ENCODE measurements at places on chromosomes 6 and 20.
A peak's percentile ranks its signal among the peaks of the same experiment; 100 is the strongest.

- DNase-seq, result peak; percentile 82
Observed at GRCh38 chr6:25014791-25015560, 79.2 kb upstream of the RIPOR2 start.

DNA sequence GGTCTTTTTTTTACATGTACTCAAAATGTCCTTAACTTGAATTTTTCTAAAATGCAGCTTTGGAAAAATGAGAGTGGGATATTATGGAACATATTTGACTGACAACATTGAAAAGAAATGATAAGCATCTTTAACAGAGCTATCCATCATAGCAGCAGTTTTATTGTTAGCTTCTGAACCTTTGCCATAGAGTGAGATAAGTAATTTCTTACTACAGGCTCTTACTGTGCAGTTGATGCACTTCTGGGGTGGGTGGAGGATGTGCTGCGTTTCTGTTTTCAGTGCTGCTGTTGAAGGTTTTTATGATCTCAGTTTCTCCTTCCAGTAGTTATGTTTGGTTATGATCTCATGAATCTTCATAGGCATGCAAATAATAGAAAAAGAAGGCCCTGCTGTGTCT lies 267.0 kb downstream of the TMEM242 start:
- DNase-seq, result no peak

GRCh38 chr6:148413321-148414091 lies 70.9 kb downstream of the SASH1 start:
- DNase-seq, result no peak

DNA sequence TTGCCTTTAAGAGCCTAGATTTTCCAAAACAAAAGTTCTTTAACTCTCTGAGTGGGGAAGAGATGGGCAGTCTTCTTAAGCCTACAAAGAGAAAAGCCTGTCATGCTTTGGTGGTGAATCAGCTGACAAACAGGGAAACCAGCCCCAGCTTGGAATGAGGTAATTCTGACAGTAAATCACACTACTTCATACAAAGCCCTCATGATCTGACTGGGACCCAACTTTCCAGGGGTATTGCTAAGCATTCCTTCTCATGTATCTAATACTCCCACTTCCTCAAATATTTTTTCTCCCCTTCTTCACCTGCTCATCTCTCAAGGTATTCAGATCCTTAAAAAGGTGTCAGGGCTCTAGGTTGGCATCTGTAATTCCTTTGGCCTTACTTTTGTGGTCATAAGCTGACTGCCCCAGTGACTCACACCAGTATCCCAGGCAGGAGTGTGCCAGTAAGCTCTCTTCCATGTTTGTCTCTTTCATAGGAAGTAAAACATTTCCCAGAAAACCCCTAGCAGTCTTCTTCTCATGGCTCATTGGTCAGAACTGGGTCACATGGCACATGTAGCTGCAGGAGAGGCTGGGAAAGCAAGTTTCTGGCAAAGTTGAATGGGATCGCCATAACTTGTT lies 15.0 kb upstream of the TBC1D22B start:
- no peak for DNase-seq

GRCh38 chr6:167660944-167661551 lies 165.7 kb upstream of the AFDN start:
- no peak for DNase-seq

DNA sequence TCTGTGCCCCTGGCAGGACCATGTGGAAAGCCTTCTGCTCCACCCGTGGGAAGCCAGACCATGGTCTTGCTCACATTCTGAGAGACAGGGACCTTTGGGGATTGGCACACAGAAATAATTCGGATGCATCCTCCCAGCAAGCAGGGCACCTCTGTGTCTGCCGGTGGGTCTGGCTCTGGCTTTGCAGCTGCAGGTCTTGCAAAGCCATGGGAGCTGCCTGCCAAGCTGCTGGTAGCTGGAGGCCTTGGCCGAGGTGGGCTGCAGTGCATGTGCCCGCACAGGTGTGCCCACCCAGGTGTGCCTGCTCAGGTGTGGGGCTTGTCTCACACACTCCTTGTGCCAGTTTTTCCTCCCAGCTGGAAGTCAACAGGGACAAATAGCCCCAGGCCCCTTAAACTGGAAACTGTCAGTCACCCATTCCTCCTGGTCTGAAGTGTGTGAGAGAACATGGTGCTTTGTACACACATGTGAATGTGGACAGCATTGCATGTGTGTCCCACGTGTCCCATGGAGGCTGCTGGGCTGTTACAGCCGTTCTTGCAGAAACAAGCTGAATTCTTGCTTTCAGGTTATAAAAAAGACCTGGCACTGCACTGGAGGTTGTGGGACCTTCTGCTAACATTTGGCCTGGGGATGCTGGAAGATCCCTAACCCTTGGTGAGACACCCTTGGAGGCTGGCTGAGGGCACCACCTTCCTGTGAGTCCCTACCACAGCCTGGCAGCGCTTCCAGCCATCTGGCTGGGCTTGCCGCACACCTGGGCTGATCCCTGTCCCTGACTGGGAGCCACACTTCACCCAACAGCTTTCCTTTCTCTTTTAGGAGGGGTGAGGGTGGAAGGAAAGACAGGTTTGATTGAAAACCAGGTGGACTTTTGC lies 54.9 kb upstream of the SMOC2 start:
- no peak for DNase-seq

DNA sequence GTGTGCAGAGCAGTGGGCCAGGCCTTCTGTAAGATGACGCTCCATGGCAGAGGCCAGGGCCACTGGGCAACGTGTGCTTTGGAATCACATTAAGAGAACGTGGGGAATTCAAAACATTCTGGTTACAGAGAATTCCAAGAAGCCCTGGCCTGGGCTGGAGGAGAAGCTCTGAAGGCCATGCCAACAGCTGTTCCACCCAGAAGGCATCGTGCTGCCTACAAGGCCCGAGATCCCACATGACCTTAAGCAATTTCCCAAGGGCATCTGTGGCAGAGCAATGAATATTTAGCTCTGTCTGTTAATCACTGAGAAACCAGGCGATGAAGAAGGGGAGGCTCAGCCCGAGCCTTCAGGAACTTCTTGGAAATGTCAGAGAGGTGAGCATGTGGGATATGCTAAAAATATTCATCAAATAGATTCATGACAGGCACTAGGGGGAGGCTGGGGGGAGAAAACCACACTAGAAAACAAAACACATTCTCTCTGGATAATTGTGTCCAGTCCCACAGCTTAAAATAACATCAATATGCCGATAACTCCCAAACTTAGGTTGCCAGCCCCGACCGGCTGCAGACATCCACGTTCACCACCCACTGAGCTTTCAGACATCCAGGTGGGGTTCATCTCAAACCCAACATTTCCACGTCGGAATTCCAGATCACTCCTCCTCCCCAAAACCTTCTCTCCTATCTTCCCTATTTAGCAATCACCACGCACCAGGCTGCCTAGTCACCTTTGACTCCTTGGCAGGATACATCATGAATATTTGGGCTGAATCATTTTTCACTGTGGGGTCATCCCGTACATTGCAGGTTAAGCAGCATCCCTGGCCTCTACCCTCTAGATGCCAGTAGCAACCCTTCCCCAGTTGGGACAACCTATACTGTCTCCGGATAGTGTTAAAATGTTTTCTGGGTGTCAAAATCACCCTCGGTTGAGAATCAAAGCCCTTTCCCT lies 6.6 kb downstream of the SULF2 start:
- DNase-seq, result no peak

DNA sequence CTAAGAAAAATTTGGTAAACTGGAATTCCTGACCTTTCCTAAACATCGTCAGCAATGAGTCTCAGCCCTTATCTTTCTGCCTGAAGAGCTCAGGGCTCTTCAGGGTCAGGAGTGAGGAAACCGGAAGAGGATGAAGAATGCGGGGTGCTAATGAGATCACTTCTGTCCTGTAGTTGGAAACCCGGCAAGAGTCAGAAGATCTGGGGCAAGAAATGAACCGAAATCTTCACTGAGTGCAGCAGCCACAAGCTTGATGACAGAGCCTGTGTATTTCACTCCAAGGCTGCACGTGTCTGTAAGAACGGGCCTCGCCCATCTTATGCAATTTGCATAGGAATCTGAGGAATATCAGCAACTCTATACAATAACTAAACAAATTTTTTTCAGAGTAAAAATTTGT lies 60.4 kb upstream of the QKI start:
- DNase-seq, result no peak

DNA sequence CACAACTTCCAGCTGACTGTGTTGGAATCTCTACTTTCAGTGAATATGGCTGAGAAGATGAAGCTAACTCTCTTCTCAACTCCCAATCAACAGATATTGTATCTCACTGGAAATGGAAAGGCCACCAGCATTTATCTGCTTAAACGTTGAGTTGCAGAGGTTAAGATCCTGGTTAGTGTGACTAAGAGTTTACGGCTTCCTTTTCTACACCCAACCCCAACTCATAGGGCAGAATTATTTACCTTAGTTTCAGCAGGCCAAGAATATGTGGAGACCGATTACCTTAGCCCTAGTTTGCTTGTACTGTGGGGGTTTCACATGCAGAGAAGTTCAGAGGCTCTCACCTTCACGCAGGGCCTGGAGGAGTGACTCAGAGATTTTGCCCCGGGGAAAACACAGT lies 1026.6 kb downstream of the EYS start:
- DNase-seq, result no peak

- no peak for DNase-seq
Observed at GRCh38 chr6:89379281-89379680, 26.8 kb upstream of the UBE2J1 start.

DNA sequence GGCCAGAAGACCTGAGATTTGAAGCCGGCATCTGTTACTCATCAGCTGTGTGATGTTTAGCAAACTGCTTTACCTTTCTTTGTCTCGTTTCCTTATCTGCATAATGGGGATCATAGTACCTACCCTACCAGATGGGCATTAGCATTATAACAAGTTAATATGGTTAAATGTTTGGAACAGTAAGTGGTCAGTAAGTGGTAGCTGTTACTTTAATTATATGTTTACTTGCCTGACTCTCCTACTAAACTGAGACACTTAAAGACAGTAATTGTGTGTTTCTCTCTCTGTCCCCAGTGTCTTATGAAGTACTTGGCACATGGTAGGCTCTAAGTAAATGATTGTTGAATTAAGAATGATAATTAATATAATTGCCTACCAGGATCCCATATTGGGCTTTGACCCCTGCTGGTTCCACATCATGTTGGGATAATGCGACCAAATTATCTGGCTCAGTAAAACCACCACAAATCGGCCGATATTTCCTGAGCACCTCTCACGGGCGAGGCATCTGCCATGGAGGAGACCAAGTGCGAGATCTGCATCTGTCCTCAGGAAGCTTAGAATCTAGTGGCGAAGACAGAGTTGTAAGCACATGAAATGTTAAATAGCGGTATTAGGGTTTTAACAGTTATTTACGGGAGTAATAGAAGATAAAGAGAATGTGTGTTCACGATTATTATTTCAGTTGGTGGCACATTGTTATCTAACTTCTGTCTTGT lies 31.4 kb downstream of the PTK7 start:
- no peak for DNase-seq

- no peak for DNase-seq
Observed at GRCh38 chr20:5279661-5280060, 37.1 kb downstream of the PROKR2 start.

DNA sequence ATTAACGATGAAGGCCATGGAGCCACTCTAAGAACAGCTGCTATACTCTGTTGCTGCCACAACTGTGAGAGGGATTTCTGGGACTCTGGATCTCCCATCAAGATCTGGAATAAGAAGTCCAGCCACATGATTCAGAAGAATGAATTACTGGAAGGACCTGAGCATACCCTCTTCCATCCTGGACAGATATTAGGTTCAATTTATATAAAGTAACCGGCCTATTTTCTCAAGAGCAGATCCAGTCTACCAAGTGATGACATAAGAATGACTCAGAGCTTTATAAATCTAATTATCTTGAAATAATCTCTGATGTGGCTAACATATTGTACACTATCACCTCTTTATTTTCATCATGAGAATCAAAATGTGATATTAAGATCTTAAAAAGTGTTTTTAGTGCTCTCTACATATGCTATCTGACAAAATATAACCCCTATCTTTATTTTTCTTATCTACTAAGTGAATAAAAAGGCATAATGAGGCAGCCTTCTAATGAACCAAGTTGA lies 45.1 kb downstream of the COL9A1 start:
- no peak for DNase-seq

DNA sequence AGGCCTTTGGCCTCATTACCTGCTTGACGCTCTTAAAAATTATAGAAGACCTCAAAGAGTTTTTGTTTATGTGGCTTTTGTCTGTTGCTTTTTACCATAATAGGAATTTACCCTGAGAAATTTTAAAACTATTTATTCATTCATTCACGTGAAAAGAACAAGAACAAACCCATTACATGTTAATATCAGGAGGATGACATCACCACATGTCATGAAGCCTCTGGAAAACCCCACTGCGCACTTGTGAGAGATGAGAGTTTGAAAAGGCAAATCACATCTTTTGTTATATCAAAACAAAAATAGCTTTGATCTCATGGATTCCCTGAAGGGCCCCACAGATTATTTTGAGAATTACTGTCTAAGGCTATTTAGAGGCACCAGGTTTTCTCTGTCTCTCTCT lies 61.3 kb upstream of the EYA2 start:
- DNase-seq, result no peak

DNA sequence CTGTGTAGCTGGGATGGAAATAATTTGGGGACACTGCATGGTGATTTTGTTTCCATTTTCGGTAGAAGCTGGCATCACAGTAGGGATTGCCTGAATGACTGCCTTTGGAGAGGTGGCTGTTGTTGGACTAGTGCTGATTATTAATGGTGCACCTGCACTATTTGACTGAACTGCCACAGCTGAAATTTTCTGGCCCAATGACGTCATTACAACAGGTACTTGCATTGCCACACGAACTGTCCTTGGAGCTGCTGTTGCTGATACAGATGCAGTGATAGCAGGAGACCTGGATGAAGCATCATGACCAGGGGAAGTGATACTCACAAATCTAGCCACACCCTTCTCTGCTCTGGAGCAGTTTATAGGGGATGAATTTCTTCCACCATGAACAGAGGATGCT lies 95.6 kb upstream of the FOXC1 start:
- DNase-seq, result no peak

DNA sequence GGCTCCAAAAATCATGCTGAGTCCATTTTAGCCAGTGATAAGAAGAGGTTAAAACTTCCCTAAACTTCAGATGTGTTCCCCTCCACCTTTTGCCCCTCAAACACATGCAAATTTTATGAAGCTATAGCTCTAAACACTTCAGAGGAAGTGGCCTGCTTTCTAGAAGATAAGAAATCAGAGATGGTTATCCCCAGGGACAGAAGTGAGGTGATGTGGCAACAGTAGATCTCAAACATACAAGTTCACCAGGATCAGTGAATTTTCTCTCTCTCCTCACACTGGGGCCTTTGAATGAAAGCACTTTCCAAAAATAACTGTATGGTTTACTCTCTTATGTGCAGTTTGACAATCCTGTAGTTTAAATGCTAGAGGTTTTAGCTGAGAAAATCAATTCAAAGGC lies 332.0 kb downstream of the BTBD9 start:
- no peak for DNase-seq

Measured in CD4-positive, alpha-beta T cell treated with Interleukin-10 for 1 hour (primary cell).